ENCODE measurements at places on chromosomes 12 and 14.

- DNase-seq: no peak
Observed at GRCh38 chr12:5222011-5222461, 178.4 kb downstream of the KCNA5 start.

DNA sequence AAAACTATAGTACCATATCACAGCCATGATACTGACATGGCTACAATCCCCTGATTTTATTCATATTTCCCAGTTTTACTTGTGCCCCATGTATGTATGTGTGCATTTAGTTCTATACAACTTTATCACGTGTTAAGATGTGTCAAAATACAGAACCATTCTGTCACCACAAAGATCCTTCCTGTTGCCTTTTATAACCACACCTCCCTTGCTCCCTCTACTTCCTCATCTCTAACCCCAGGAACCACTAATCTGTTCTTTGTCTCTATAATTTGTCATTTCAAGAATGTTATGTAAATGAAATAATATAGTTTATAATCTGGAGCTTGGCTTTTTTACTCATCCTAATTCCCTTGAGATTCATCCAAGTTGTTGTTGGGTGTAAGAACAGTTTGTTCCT, 358.4 kb downstream of the DPF3 start:
- no peak for DNase-seq

DNA sequence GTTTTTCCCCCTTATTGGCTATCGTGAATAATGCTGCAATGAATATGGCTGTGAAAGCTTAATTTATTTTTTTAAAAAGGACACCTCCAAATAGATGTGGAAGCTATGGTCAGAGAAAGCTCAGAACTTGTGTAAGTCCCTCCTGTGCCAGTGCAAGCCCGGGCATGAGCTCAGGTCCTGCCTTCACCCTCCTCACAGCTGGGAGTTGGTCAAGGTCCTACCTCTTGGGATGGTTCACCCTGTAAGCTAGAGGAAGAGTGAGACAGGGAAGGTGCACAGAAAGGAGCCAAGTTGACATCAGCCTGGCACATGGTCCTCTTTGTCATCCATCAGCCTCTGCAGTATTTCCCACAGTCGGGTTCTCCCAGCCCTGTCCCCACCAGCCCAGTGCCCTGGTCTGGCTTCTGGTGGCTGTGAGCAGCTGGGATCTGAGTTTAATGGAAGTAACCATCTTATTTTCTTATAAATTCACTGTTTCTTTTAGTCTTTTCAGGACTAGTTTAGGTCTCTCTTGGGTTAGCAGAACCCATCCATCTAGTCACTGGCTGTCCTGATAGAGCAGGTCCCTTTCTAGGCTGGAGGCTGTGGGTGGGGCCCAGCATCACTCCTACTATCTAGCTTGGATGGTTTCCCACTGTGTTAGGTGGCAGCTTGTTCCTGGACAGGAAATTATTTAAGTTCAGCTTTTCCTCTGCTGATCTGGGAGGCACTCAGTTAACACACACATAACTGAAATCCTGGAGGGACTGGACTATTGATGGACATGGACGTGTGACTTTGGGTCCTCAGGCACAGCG, 11.8 kb upstream of the PLEKHG3 start:
- DNase-seq: no peak

DNA sequence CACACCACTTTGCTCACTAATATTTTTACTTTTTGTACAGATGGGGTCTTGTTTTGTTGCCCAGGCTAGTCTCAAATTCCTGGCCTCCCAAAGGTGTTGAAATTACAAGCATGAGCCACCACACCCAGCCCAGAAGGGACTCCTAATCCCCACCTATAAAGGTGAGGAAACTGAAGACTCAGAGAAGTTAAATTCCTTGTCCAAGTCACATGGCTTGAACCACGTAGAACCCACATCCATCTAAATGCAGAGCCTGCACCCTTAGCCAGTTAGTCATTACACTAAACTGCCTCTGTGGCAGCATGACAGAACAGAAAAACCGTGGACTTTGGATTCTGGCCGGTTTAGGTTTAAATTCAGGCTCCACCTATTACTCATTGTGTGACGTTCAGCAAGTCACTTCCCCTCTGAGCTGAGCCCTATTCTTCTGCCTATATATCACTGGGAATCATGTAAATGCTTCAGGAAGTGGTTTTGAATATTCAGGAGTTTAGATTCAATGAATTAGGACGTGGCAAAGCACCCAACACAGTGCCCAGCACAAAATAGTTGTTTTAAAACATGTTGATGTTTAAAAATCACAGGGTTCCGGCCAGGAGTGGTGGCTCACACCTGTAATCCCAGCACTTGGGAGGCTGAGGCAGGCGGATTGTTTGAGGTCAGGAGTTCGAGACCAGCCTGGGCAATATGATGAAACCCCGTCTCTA, 3.0 kb upstream of the CORO1C start:
- no peak for DNase-seq

DNA sequence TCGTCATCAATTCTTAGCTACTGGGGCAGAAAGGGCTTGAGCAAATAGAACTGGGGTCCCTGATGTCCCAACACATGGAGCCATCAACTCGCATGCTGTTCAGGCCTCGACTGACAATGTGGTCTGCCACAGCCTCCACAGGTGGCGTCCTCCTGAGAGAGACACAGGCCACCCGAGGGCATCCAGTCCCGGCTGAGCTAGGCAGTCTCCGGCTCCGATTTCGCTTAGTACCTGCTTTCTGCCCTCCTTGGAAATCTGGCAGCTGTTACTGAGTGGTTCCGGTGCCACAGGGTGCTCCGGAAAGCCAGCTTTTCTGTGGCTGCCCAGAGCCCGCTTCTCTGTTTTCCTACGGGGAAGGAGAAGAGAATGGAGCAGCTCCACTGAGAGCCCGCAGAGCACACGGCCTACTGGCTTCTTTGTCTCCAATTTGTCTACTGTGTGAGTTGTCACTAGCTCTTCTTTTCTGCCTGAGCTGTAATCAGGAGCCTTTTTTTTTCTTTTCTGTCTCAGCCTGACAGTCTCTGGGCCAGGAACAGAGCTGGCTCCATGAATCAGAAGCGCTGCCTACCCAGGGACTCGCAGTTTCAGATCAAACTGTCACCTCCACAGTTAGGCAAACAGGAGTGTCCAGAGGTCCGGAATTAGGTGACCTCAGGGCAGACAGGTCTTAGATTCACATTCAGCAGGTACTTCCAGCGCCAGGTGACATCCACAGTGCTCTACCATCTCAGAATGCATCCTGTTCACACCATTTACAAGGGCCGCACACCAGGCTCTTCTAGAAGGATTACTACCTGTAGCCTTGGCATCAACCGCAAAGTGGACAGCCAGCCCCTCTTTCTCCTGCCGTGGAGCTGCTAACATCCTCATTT, 73.3 kb downstream of the MOK start:
- no peak for DNase-seq

DNA sequence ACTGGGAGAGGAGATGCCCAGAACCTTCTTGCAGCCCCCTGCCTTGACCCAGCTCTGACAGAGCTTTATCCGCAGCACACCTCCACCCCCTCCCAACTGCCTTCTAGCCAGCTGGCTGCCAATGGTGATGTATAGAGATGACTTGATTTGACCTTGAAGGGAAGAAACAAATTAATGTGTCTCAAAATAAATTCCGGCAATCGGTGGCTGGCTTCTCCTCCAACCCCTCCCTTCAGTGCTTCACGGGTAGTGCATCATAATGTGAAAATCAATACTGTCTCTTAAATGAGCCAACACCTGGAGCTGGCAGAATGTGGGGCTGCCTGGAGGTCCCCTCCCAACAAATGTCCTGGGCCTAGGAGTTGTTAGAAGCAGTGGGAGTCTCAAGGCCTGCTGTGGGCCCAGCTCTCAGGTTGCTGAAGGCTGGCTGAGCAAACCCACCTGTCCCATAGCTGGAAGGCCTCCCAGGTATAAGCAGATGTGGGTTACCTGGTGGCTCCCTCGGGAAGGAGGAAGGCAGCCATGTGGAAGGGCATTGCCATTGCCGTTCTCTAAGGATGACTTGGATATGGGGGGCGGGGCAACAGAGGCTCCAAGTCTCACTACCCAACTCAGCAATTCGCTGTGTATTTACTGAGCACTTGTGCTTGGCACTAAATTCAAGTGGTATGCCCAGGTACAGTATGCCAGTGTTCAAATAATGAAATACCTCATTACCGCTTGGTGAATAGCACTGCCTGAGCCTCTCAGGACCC, 23.2 kb downstream of the HSPB8 start:
- no peak for DNase-seq

Data from vagina (tissue), 2 donors.